Activated T-cell treated with anti-CD3 and anti-CD28 coated beads for 48 hours (primary cell): ENCODE measurements at places on chromosomes 16 and 17.

GRCh38 chr17:73283841-73284282 is 22.2 kb upstream of the CPSF4L start:
- no peak for DNase-seq

GRCh38 chr16:88702371-88703210 is 3.6 kb downstream of the RNF166 start:
- no peak for DNase-seq

DNA sequence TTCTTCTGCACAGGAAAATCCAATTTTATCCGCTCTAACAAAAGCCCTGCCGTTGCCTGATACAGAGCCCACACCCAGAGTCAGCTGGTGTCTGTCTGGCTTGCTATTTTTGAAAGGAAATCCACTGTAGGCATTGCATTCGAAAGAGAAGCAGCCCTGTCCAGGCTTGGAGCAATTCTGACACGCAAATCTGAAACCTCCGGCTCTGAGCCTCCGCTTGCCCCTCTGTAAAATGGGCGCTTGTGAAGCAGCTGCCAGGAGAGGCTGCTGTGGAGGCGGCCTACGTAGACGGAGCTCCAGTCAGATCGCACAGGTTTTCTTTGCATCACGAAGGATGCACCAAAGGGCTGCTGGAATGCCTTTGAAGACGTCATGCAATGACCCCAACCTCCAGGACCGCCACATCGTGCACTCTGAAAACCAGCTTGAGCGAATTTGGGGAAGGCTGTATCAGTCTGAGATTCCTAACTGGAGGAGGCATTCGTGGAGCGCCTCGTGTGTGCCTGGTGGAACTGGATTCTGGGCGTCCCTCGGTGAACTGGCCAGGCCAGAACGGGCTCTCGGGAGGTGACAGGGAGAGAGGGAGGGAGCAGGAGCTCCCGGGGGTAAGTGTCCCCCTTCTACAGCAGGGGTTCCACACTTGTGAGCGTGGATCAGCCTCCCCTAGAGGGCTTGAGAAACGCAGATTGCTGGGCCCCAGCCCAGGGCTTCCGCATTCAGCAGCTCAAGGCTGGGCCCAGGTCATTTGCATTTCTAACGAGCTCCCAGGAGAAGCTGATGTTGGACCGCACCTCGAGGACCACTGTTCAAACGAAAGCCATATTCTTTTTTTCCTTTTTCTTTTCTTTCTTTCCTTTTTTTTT is 215.5 kb downstream of the MRTFB start:
- DNase-seq, result no peak

DNA sequence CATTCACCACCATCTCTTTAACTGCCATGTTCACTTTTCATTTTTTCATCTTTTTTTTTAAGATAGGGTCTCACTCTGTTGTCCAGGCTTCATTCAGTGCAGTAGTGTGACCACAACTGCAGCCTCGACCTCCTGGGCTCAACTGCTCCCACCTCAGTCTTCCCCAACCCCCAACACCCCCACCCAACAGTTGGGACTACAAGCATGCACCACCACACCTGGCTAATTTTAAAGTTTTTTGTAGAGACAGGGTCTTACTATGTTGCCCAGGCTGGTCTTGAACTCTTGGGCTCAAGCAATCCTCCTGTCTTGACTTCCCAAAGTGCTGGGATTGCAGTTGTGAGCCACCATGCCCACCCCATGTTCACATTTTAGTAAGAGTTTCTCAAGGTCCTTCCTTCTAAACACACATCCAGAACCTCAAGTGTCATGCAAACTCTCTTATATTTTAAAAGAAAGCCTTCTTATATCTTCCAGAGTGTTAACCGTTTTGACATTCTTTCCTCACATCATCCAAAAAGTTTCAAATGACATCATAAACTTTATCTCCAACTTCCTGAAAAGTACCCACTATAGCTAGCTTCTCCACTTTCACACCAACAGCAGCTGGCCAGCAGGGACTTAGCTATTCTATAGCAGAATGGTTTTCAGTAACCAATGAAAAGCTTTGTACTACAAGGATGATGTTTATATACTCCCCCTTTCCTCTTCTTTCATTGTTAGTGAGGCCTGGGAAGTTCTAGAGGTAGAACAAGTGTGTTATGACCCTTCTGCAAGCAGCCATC is 49.3 kb downstream of the TRAF4 start:
- DNase-seq, result no peak

DNA sequence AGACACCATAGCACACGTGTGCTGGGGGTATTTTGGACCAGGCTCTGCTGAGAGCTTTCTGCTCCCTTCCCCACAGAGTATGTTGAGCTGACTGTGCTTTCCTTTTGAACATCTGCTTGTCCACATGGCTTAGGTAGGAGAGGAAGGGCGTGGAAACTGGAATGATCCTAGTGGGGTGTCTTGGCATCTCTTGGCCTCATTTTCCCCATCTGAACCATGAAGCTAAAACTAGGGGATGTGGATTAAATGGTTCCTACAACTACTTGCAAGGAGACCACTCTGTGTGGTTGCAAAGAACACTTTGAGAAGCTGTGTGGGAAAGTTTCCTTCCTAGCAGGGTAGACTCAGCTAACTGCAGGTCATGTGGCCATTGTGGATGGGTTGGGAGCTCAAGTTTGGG is 6.7 kb upstream of the NLRC5 start:
- DNase-seq, result no peak

DNA sequence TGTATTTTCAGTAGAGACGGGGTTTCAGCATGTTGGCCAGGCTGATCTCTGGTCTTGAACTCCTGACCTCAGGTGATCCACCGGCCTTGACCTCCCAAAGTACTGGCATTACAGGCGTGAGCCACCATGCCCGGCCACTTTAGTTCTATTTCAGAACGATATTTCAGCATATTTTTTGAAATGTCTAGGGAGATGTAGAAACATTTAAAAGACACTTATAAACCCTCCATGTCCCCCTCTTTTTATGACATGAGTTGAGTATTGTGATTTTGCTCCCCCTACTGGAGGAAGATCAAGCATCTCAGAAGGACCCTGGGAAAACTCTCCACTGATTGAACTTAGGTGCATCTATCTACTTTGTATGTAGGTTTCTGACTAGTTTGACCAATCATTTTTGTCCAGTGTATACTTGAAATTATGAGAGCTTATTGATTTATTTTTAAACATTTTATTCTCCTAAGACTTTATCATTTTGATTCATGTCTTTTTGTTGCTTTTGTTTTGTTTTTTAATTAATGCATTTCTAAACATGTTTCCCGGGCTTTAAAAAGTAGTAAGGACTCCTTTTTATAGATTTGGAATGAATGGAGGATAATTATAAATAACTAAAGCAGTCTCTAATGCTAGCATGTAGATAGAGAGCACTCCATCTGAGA is 105.1 kb downstream of the CHD9 start:
- no peak for DNase-seq

- no peak for DNase-seq
Observed at GRCh38 chr17:53722407-53722806, 100.3 kb upstream of the KIF2B start.

DNA sequence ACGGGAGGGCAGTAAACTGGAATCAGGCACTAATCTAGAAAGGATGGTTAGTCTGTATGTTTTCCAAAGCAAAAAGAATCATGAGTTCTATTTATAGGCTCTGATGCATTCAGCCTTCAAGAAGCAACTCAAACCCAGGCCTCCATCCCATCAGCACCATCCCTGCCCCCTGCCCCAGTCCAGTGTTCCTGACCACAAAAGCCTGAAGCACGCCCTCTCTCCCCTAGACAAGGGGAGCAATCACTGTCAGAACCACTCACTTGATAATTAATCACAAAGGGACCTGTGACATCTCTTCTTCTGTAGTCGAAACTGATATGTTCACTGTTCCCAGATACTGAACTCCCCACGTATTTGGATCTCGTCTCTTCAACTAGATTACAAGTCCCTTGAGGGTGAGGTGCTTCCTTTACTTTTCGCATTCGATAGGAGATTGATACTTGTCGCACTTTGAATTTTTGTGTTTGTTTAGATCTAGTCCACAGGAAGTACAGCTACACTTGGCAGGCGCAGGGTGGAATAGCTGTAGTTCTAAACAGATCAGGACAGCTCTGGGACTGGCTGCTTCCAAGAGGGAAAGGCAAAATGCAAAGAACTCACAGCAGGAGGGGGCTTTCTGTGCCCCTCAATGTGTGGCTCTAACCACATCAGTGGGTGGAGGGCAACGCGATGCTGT is 36.4 kb upstream of the CCDC182 start:
- no peak for DNase-seq

- DNase-seq, result no peak
Observed at GRCh38 chr17:64777415-64778239, 115.5 kb upstream of the SMURF2 start.

DNA sequence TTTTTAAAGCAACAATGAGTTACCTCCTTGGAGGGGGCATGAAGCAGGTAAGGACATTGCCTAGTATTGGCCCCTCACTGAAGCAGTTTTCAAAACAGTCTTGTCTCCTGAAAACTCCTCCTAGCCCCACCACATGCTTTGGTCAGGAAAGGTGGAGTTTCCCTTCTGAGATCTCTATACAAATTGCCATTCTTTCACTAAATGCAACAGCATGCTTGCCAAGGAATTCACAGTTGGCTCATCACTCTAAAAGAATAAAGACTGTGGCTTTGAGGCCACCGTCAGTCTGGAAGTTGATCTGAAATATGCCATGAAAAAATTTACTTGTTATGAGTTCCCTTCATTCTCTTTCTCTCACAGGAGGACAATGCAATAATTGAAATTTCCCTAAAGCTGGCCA is 4.2 kb downstream of the TTC19 start:
- DNase-seq, result no peak

- DNase-seq, result no peak
Observed at GRCh38 chr17:17499402-17500145, 3.4 kb upstream of the RASD1 start.

- no peak for DNase-seq
Observed at GRCh38 chr17:81376946-81377714, 18.1 kb upstream of the BAHCC1 start.

DNA sequence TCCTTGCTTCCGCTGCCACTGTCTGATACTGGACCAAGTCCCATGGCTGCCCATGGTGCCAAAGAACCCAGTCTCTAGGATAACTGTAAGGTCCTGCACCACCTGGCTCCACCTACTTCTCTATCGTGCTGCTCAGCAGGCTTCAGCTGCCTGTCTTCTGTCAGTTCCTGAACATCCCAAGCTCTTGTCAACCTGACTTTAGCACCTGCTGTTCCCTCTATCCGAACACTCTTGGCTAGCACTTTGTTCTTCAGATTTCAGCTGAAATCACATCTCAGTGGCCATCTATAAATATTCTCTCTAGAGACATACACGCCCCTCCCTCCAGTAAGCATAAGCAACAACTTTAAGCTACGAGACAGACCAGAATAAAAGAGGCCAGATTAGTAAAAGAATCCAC is 15.0 kb upstream of the TMEM101 start:
- DNase-seq, result no peak

DNA sequence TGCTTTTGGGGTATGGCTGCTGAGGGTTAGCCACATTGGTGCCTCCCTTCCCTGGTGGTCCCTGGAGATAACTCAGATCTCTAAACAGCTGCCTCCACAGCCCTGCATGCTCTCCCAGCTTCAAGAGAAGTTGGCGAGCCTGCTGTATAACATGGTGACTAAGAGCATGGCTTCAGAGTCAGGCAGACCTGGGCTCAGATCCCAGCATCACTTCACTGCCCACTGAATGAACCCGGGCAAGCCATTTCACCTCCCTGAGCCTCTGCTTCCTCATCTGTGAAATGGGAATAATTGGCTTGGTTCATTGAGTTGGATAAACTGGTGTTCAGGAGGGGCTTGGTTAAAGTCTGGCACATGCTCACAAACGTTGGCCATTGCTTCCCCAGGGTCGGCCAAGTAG is 16.6 kb downstream of the KIF1C start:
- no peak for DNase-seq
